ENCODE measurements at places on chromosomes 7 and 10.

DNA sequence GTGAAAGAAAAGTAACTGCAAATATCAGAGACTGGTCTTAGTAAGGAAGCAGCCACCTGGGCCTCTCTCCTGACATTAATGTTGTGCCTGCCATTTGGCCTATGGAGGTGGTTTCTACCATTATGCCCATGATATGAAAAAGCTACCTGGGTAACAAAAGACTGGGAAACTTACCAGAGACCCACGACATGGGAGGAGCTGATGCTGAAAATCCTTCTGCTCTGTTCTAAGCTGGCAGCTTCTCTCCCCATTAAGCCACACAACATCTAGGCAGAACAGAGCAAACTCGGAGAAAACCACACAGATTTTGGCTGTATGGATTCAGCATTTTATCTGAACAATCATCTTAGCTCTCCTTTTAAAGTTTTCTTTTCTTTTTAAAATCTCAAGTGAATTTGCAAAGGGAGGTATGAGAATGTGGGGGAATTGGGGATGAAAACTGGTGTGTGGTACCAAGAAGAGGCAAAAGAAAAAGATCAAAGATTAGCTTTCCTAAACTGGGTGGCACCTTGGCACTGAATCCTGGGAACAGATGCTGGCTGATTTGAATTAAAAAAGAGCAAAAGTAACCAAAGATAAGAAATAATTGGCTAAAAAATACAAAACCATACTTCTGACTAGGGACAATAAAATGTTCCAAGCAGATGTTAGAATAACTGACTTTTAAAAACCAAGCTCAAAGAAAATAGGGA lies 128.6 kb upstream of the ANKRD1 start:
- no peak for DNase-seq

DNA sequence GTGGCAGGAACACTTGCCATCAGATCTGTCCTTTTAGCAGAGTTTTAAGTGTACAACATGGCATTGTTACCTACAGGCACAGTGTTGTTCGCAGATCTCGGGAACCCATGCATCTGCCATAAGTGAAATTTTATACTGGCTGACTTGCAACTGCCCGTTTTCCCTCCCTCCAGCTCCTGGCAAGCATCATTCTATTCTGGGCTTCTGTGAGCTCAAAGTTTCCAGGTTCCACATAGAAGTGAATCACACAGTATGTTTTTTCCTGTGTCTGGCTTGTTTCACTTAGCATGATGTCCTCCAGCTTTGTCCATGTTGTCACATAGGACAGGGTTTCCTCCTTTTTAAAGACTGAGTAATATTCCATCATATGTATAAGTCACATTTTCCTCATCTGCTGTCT lies 56.6 kb downstream of the C10orf143 start:
- no peak for DNase-seq

DNA sequence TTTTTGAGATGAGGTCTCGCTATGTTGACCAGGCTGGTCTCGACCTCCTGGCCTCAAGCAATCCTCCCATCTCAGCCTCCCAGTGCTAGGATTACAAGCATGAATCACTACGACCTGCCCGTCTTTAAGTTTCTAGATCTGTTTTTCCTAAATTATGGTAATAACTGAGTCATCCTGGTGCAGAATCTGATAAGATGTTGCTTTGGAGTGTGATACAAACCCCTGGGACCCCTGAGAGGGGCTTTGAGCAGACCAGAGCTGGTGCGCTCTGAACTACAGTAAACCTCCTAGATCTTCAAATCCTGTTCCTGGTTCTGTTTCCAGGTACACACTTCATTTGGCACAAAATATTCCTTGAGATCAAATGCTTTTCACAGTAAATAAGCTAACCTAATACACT lies 34.2 kb downstream of the RPP38 start:
- no peak for DNase-seq

DNA sequence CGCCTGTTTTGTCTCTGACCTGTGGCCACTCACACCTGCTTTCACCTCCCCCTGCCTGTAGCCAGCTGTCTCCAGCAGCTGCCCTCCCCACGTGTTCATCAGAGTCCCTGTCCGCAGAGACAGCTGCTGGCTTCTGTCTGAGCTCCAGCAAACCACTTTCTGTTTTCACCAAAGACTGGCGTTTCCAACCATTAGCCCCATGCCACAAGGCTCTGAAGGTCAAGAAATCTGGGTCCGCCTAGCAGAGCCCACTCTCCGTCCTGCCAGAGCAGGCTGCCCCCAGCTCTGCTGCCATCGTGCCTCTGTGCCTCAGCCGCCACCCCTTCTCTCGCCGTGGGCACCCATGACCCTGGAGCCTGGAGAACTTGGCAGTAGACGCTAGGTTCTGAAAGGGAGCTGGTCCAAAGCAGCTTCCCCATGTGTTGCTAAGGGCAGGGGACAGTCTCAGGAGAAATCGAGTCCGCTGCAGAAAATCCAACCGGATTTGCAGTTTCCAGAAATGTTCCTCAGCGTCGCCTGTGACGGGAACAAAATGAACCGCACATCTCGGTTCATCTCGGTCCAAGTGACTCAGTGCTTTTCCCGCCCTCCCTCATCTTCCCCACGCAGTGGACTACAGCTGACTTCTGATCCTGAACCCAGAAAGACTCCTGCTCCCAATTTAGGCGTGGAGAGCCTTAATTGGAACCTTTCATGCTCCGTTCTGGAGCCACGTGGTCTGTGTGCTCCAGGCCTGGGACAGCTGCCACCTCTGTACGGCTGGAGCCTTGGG lies 28.0 kb downstream of the TMEM120A start:
- DNase-seq, result no peak

- no peak for DNase-seq
These were observed 13.4 kb downstream of the ANKRD16 start for GRCh38 chr10:5876181-5876768.

GRCh38 chr7:38306171-38306570 lies 32.7 kb upstream of the TARP start:
- DNase-seq, result no peak

- DNase-seq, result no peak
These were observed 24.3 kb upstream of the PDZD8 start for GRCh38 chr10:117399341-117400196.

DNA sequence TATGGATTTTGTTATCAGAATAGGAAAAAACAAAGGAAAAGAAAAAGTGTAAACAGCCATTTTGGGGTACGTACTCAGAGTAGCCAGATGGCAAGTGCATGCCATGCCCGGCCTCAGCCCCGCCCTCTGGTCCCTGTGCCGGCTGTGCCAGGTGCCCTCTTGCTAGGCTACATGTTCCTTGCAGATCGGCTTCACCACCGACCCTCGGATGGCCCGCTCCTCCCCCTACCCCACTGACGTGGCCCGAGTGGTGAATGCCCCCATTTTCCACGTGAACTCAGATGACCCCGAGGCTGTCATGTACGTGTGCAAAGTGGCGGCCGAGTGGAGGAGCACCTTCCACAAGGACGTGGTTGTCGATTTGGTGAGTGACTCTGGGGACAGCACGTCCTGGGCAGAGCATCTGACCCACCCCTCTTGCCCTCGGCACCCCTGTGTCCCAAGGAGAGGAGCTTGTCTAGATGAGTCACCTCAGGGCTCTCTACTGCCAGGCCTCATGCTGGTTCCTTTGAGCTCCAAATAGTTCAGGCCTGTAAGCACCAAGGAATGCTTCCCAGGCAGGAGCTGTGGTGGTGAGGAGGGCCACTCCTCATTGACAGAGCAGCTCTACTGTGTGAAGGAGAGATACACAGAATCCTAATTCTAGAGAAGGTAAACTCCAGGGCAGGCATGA lies 54.9 kb upstream of the ZMIZ2 start:
- no peak for DNase-seq

DNA sequence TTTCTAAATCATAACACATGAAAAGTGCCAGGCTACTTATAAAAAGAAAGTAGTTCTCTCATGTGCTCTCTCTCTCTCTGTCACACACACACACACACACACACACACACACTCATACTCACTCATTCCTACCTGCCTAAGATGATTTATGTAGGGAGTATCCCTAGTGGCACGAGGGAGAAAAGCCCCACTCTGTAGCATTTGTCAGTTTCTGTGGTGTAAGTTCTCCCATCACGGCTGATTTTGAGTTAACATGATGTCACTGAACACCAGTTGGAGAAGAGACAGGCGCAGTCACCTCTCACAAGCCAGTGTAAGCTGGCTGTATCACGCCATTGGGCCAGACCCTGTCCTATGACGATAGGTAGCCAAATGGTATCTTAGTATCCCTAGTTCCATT lies 395.4 kb downstream of the SFMBT2 start:
- no peak for DNase-seq

DNA sequence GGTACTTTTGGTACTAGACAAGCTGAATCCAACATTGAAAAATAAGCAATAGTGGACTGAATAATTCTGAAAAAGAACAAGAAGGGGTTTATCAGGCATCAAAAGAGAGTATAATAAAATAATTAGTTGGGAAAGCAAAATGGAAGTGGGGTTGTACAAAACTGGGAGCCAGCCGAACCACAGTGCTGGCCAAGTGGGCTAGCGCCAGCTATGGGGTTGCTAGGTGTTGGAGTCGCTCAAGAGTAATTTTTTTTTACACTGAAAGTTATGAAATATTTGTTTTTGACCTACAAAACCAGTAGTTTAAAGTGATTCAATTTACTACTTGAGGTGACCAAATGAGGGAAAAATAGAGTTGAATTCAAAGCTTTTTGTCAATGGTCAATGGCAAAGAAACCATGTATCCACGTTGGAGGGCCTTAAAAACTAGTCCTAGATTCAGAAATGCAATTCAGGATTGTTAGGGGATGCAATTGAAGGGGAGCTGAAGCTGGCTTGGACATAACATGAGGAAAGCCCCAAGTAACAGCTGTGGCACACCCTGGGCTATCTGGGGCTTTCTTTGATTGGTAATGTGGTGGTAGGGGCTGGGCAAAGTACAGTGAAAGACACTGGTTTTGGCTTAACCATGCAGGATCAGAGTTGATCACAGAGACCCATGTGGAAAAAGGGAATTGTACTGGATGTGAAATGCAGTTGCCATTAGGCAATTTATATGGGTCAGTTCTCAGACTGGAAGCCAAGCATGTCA lies 28.3 kb upstream of the MSMB start:
- no peak for DNase-seq

- DNase-seq, result no peak
These were observed 56.5 kb downstream of the FIGNL1 start for GRCh38 chr7:50393547-50394252.

GRCh38 chr10:78266741-78267469 lies 233.2 kb downstream of the RPS24 start:
- no peak for DNase-seq

DNA sequence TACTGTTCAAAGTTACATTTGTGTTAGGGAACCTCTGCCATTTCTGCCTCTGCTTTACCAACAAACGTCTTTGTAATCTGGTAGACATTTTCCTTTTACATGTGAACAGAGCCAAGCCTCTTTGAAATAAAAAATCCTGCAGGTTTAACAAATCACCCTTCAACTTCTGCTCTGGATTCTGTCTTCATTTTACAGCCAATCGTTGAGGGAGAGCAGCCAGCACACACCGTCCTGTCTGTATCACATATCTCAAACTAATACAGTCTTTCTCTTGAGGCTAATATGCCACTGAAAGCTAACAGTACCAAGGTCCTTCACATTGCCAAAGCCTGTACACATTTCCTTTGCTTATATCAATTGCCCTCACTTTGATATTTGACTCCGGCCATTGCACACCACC lies 468.6 kb upstream of the TEX47 start:
- DNase-seq, result no peak

GRCh38 chr7:137935884-137936508 lies 65.9 kb downstream of the CREB3L2 start:
- DNase-seq, result no peak

GRCh38 chr10:132304756-132305509 lies 2.8 kb downstream of the STK32C start:
- no peak for DNase-seq

- no peak for DNase-seq
These were observed 638 bp upstream of the TRAPPC14 start for GRCh38 chr7:100159099-100159623.

DNA sequence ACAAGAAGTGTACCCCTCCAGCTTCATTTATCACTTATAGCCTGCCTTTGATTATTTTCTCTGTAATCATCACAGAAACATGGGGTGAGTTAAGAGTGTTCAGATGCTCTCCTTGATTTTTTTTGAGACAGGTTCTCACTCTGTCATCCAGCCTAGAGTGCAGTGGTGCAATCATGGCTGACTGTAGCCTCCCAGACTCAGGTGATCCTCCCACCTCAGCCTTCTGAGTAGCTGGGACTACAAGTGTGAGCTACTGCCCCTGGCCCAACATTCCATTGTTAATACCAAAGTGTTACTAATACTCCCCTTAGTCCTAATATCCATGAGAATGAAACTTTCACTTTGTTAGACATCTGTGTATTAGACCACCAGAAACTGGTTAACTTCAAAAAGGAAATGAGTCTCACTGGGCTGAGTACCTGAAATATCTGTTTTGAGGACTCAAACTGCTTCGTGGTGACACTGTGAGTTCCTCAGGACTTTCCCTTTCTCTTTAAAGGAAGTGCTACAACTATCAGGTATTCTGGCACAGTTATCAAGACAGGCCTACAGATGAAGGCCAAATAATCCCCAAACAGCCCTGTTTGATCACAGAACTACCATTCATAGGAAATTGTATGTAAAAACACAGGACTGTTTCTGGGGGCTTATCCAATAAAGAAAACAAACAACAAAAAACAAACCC lies 20.5 kb upstream of the CFAP70 start:
- DNase-seq, result no peak

- DNase-seq, result no peak
These were observed 67.8 kb downstream of the ABCC2 start for GRCh38 chr10:99850021-99850766.

- DNase-seq, result no peak
These were observed 29.9 kb downstream of the ADRB1 start for GRCh38 chr10:114073395-114074186.

- DNase-seq, result no peak
These were observed 426 bp downstream of the SYPL1 start for GRCh38 chr7:106111655-106112117.

DNA sequence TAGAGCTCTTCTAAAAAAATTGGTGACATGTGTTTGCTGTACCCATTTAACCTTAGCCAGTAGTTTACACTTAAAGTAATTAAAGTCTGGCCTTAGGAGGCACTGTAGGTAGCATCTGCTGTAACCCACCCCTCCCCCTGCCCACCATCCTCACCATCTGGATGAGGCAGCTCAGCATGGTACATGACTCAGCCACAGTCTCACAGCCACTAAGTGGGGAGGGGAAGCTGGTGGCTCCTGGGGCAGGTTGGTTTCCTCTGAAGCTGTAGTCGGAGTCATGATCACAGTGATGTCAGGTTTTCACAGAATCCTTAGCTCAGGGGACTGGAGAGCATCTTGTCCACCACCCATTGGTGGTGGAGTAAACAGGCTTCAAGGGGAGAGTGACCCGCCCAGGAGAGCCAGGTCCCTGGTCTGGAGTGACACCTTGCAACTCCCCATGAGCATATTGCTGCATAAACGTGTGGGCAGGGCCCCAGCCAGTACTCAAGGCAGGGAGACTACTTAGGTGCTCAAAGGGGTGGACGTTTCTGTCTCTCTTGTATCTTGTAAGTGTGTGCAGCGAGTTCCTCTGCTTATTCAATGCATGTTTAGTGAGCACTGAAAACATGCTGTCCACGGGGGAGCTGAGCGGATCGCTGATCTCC lies 125.9 kb downstream of the GRK5 start:
- DNase-seq, result no peak
